ENCODE measurements at places on chromosomes 6 and 20.

GRCh38 chr6:123802351-123802696 is 1.3 kb upstream of the NKAIN2 start:
- peak; percentile 18 for DNase-seq

GRCh38 chr20:53829255-53829723 is 235.7 kb upstream of the ZNF217 start:
- DNase-seq, result peak; percentile 53

GRCh38 chr6:155499574-155499973 is 43.9 kb upstream of the NOX3 start:
- DNase-seq, result no peak

DNA sequence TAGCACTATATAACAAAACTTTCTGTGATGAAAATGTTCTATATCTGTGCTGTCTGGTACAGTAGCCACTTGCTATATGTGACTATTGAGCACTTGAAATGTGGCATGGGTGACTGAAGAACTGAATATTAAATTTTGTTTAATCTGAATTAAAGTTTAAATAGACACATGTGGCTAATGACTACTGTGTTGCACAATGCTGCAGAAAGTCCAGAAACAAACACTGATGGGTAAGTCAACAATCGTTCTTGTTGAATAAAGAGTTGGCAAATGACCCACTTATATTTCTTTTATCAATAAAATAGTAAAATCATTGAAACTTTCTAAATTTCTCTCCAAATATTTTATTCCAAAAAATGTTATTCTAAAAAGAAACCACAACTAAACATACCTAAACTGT is 81.8 kb downstream of the PROKR2 start:
- DNase-seq, result no peak

DNA sequence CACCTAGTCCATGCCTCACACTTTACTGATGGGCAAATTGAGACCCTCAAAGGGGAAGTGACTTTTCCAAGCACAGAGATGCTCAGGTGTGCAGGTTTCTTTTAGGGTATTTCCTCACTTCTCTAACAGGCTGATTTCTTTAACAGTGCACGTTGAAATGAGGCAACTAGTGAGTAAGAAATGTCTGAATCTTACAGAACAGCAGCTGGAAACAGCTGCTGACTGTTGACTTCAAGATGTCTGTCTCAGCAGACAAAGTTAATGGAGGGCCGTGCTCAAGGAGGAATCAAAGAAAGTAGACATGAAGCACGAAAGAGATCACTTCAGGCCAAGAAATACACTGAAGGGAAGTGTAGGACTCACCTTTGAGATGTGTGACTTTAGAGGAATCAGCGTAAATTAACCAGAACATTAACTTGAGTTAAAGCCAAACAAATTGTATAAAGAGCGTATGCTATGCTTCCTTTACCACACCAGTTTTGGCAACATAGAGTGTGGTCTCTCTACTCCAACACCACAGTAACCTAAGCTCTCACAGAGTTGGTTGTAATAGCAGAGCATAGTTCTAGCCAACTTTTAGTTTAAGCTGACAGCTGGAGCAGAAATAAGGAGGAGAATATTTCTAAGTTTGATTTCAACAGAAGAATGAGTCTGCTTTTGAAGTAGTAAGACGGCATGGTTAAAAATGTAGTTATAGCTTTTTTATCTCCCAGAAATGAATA is 60.9 kb downstream of the SAMD3 start:
- DNase-seq, result no peak

DNA sequence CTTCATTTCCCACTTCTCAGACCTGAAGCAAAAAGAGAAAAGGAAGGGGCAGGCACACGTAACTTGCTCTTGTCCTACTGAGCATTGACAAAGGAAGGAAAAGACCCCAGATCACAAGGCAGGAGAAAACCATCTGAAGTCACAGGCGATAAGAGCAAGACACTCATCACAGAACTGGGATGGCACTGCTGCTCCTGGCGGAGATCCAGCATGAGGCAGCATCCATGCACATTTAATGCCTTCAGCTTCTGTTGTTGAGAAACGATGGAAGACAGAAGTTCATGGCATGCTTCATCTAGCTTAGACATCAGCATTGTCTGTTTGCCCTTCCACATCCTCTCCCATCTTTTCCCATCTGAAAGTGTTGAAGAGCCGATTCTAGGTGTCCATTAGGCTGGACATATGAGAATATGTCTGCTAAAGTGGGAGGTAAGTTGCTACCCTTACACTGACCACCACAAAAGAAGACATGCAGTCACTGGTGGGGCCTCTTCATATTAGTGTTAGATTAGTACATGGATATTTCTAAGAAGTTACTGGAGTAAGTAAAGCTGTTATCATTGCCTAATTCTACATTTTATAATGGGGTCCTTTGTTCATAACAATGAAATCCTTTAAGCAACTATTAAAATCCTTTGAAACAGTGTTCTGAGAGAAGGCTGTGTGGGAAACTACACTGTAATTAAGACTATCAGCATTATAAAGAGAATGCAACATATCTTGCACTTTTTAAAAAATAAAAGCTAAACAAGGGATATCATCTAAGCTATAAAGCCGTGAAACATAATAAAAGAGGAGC is 618.5 kb downstream of the C6orf118 start:
- no peak for DNase-seq

GRCh38 chr6:113690281-113691259 is 166.6 kb upstream of the MARCKS start:
- no peak for DNase-seq

- DNase-seq, result no peak
Observed at GRCh38 chr6:148565930-148566663, 180.7 kb upstream of the UST start.

- DNase-seq, result no peak
Observed at GRCh38 chr6:170145272-170145592, 145.6 kb downstream of the DLL1 start.

DNA sequence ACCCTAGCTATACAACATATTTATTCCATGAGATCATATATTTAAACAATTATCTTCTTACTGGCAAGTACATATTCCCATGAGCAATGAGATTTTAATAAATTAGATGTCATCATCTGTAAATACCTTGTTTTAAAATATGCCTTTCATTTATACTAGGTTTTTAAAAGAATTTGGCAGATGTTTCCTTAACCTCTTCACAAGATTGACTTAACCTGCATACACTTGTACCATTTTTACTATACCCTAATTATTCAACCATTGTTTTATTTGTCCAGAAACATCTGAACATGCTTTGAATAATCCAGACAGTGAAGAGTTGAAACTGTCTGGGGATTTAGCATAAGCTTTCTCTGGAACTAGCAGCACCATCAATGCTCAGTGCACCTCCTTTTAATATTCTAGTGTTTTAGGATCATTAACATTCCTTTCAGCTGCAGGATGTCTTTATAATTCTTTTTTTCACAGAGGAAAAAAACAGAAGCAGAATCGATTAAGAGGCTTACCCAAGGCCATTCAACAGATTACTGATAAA is 188.0 kb upstream of the TENT5A start:
- no peak for DNase-seq

- no peak for DNase-seq
Observed at GRCh38 chr6:169240125-169240524, 13.5 kb downstream of the THBS2 start.

- no peak for DNase-seq
Observed at GRCh38 chr6:33857932-33858475, 54.2 kb upstream of the MLN start.

GRCh38 chr20:49865559-49865958 is 49.8 kb downstream of the SPATA2 start:
- no peak for DNase-seq

DNA sequence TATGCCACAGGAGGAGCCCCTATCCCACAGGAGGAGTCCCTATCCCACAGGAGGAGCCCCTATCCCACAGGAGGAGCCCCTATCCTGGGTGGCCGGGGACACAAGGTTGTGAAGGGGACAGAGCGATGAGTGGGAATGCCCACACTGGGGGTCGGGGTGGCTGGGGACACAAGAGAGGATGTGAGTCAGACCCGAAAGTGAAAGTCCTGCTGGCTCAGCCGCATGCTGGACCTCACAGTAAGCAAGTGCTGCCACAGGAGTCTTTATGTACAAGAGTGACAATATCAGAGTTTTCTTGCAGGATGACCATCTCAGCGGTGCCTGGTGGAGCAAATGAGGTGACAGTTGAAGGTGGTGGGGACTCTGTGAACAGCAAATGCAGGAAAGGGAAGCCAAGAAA is 93.7 kb downstream of the PSMB1 start:
- DNase-seq, result peak; percentile 19

GRCh38 chr6:132198896-132199295 is 202.4 kb downstream of the MOXD1 start:
- DNase-seq, result no peak

DNA sequence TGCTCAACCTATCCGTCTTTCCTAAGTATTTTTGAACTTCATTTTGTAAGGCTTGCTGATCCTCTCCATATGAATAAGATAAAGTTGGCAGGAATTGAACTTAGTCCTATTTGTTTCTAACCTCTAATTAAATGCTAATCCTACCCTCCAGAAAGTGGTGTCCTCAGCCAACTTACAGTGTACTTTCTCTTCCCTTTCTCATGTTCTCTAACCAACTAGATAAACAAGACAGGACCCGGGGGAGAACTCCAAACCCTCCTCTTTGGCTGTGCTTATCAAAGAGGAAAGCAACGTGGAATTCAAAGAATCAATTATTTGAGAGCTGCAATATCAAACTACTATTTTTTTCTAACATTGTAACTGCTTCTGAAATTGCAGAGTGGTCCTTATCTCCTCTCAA is 56.5 kb upstream of the NRSN1 start:
- DNase-seq, result no peak

GRCh38 chr6:165819394-165819793 is 156.4 kb upstream of the PDE10A start:
- DNase-seq, result no peak

DNA sequence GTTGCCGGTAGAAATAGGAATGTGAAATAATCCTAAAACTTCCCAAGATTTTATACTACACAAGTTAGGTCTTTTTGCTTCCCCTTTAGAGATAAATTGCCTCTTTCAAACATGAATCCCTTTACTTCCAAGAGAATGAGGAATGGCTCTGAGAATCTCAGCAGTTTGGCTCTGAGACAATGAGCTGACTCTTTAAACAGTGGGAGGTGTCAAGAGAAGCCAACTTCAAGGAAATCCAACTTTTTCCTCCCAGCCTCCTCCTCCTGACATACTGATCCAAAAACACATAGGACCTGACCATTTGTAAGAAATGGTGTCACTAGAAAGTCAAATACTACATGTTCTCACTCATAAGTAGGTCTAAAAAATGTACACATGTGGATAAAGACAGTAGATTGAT is 154.2 kb downstream of the ALDH8A1 start:
- no peak for DNase-seq

DNA sequence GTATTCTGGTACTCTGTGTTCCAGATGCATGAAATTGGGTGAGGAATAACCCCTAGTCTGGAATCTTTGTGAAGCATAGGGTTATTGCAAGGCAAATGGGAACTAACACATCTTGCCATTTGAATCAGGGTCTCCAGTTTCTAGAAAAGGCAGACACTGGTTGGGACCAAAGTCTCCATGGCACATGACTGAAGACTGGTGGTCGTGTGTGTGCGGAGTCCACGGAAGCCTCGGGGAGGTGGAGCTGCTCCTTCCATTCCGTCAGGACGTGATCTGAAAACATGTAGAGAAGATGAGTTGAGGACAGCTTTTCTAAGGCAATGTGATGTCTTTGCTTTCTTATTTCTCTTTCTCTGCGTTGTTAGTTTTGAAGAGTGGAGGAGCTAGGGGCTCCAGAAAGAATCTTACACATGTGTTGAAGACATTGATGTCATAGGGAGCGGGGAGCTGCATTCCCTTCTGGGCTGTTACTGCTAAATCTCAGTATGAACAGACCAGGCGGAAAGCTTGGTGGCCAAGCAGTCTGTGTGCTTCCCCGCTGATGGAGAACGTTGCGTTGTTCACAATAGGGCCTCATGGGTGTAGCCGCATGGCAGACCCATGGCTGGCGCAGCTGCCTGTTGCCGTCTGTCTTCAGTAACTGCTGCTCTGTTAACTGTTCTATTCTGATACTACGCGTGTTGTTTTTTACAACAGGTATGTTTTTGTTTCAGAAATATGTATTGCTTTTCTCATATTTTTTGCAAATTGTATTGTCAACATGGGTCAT is 4.8 kb upstream of the SLC17A9 start:
- no peak for DNase-seq

- DNase-seq, result no peak
Observed at GRCh38 chr20:7214081-7214740, 446.7 kb downstream of the BMP2 start.

DNA sequence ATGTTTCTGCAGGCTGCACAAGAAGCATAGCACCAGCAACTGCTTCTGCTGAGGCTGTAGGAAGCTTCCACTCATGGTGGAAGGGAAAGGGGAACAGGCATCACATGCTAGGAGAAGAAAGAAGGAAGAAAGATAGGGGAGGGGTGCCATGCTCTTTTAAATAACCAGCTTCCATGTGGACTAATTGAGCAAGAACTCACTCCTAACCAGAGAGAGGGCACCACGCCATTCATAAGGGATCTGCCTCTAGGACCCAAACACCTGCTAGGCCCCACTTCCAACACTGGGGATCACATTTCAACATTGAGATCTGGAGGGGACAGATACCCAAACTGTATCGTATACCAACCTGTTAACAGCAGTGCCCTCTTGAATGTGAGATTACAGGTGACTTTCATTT is 46.9 kb upstream of the ARMC2 start:
- DNase-seq, result no peak

GRCh38 chr6:110612298-110612697 is 135.9 kb upstream of the SLC22A16 start:
- DNase-seq, result no peak

- DNase-seq, result no peak
Observed at GRCh38 chr20:49030954-49031619, 15.0 kb upstream of the CSE1L start.

DNA sequence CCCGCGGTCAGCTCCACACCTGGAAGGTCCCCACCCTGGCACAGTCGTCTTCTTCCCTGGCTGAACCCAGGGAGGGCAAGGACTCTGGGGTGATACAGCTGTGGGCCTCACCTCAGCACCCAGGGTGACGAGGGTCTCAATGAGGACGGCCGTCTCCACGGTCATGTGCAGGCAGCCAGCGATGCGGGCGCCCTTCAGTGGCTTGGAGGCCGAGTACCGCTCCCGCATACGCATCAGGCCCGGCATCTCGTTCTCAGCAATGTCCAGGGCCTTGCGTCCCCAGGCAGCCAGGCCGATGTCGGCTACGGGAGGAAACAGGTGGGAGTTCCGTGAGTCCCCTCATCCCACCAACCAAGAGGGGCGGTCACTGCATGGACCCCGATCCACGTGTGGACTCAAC is 7.9 kb downstream of the AHCY start:
- DNase-seq, result no peak

- peak; percentile 58 for DNase-seq
Observed at GRCh38 chr6:169520104-169520503, 181.7 kb downstream of the WDR27 start.
